ENCODE measurements at places on chromosomes 3 and 15.
A peak's percentile ranks its signal among the peaks of the same experiment; 100 is the strongest.

DNA sequence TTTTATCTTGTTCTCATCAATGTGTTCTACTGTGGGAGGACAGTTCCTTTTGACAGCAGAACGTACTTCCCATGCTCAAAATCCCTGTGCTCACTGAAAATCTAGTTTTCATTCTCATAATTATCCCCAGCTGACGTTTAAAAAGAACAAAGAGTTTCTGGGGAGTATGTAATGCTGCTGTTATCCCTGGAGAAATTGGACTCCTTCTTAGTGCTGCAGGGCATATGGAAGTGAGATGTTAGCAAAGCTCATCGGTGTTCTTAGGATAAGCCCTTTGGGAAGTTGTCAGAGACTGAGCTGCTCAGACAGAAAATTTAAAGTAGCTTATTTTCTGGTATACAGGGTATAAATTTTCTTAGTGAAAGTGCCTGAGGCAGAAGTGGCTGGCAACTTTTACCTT lies 66.5 kb downstream of the CDAN1 start:
- DNase-seq = no peak

DNA sequence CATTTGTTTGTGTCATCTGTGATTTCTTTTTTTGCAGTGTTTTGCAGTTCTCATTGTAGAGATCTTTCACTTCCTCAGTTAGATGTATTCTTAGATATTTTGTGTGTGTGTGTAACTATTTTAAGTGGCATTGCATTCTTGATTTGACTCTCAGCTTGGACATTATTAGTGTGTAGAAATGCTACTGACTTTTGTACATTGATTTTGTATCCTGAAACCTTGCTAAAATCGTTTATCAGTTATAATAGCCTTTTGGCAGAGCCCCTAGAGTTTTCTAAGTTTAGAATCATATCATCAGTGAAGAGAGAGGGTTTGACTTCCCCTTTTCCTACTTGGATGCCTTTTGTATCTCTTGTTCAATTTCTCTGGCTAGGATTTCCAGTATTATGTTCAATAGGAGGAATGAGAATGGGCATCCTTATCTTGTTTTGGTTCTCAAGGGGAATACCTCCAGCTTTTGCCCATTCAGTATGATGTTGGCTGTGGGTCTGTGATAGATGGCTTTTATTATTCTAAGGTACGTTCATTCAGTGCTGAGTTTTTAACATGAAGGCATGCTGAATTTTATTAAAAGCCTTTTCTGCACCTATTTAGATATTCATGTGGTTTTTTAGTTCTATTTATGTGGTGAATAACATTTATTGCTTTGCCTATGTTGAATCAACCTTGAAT lies 211.7 kb downstream of the MBNL1 start:
- peak; percentile 20 for DNase-seq

GRCh38 chr3:9503283-9503682 lies 50.3 kb downstream of the LHFPL4 start:
- DNase-seq = peak; percentile 75

- DNase-seq = no peak
These were observed 10.6 kb downstream of the FAM107A start for GRCh38 chr3:58566398-58567250.

DNA sequence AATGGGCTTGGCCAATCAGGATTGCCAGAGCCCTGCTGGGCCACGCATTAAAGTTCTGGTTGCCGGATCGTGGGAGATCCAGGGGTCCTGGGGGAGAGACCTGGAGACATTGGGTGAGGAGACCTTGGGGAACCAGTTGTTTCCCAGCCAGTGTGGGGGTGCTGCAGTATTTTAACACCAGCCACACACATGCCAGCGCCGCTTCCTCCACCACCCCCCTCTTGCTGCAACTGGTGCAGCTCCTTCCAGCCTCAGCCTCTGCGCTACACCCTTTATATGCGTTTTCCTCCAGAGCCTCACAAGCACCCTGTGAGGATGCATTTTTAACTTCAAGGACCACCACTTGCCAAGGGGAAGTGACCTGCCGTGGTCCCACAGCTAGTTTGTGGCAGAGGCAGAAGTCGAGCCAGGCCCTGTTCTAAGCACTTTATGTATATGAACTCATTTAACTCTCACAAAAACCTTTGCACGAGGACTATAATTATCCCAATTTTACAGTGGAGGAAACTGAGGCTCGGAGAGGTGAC lies 29.4 kb upstream of the GRIP2 start:
- no peak for DNase-seq

DNA sequence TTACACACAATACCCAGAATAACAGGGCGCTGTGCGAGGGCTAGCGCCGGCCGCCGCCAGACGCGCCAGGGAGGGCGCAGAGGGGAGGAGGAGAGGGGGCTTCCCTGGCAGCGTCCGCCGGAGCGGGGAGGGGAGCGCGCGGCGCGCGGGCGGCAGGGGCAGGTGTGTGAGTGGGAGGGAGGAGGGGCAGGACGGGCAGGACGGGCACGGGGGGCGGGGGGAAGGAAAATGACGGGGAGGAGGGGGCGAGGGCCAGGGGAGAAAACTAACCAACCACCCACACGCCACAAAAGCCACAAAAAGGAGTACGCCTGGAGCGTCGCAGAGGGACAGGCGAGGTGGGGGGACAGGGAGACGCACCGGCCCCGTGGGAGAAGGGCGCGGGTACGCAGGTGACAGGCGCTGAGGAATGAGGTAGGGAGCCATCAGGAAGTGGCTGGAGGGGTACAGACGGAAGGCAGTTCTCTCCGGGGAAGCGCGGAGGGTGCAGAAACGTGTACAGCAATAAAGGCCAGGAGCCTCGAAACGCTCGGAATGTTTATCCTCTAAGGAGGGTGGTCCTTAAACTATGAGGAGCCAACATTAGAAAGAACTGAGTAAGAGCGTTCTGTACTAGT lies 610 bp upstream of the SATB1 start:
- peak; percentile 58 for DNase-seq
